ENCODE measurements at places on chromosomes 2 and 18. TPM values are rescaled to one million over a fixed set of nuclear protein-coding genes. Genes with fewer than 3 reads are reported as not detected.

Gene RBKS
- total RNA-seq: 8.9 TPM

- peak; percentile 96 for DNase-seq
These were observed 35.0 kb upstream of the PTMA start for GRCh38 chr2:231673348-231673770.

- DNase-seq: no peak
These were observed 215.1 kb downstream of the ZNF385B start for GRCh38 chr2:179646173-179646769.

GRCh38 chr18:46915800-46916550, 1.3 kb downstream of the PIAS2 start:
- DNase-seq: no peak

- peak; percentile 39 for DNase-seq
These were observed 39.9 kb downstream of the REEP1 start for GRCh38 chr2:86297382-86298147.

- no peak for DNase-seq
These were observed 901.9 kb upstream of the ZEB2 start for GRCh38 chr2:145421841-145422240.

Gene GALNT14
- 0.15 TPM for total RNA-seq

Gene DNAJC27
- total RNA-seq: 3.9 TPM

Gene ACADL
- total RNA-seq: 0.12 TPM

Gene CIB4
- not detected for total RNA-seq

GRCh38 chr2:119111115-119111975, 47.2 kb downstream of the C1QL2 start:
- no peak for DNase-seq

GRCh38 chr2:84132370-84132769, 326.7 kb downstream of the SUCLG1 start:
- no peak for DNase-seq

DNA sequence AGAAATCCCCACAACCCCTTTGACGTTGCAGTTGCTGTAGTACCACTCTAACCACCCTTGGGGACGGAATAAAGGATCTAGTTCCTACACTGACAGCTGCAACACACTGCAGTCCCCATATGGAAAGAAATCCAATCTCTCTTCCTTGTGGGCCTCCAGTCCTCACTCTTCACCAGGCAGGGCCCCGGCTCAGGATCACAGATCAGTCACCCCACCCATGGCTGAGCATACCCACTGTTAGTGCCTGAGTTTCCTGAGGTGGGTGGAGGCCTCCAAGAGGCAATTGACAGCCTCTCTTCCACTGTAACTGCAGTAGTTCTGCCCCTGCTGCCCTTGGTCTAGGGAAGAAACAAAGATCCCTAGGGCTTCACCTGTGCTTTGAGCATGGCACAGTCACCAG, 670.0 kb upstream of the CDH2 start:
- no peak for DNase-seq

Gene RFTN2
- 2.2 TPM for total RNA-seq

GRCh38 chr18:26556573-26556972, 8.2 kb upstream of the KCTD1 start:
- DNase-seq: no peak

DNA sequence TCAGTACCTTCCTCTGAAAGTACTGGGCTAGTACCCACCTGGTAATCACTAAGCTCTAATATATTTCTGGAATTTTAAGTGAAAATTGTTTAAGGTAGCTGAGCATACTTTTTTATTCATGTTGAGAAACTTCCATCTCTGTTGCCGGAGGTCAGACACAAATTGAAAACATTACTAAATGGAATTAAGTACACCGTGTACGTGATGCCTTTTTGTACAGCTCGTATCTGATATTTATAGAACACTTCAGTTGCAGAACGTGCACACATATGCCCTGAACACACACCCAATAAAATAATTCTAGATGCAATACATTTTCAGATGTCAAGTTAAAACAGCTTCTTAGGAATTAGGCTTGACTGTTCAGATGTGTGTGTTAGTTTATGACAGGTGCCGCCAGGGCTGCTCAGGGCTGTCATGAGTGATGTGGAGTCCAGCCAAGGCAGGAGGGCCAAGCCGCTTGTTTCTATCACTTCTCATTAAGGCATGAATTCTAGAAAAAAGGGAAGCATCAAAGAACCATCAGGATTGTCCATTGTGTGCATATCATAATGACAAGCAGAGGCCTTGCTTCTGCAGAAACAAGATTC, 80.9 kb upstream of the FOSL2 start:
- no peak for DNase-seq

Gene COL6A3
- 28.4 TPM for total RNA-seq

DNA sequence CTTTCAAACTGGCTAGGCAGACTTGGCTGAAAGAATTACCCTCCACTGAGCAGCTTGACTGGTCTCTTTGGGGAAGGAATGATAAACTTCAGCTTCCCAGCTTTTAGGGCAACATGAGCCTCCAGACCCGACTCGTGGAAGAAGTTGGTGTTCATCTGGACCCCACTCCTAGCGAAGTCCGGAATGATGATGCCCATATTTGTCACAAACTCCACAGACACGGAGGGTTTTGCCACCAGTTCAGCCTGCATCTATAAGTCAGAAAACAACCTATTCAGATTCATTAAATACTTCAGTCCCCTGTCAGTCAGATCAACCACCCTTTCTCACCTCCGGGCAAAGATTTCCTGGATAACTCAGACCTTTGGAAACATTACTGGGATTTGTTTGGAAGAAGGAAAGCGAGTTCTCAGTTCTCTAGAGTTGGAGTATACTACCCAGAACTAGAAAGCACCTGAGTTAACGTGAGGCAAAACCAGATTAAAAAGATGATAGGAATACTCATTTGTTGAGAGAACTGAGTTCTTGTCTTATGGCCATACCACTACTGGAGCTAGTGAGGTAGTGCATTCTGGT, 21.0 kb downstream of the APOB start:
- no peak for DNase-seq

Gene CDKL4
- 0.64 TPM for total RNA-seq

- DNase-seq: no peak
These were observed 273.2 kb upstream of the PARD3B start for GRCh38 chr2:204272089-204272488.

Gene KCMF1
- 118 TPM for total RNA-seq

DNA sequence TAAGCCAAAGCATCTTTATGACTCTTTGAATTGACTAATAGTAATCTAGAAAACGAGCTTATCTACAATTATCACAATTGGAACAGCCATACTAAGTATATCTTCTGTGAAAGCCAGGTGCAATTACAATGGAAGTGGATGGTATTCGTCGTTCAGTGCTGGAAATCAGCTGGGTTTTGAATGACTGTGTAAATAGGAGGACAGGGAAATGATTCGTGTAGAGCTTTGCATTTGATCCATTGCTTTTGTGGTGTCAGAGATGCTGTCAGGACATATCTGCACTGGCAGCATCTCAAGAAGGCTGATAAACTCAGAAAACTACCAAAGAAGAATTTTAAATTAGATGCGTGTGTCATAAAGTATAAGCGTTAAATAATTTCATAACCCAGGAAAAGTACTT, 187.1 kb downstream of the ZNF407 start:
- no peak for DNase-seq

Gene CXCR2
- 0.35 TPM for total RNA-seq

- DNase-seq: no peak
These were observed 2156.1 kb upstream of the CELF4 start for GRCh38 chr18:39721712-39722111.

Gene KIDINS220
- 51.0 TPM for total RNA-seq

GRCh38 chr2:118223511-118223991, 135.3 kb downstream of the INSIG2 start:
- no peak for DNase-seq

- no peak for DNase-seq
These were observed 23.3 kb downstream of the RAB31 start for GRCh38 chr18:9731380-9731779.

DNA sequence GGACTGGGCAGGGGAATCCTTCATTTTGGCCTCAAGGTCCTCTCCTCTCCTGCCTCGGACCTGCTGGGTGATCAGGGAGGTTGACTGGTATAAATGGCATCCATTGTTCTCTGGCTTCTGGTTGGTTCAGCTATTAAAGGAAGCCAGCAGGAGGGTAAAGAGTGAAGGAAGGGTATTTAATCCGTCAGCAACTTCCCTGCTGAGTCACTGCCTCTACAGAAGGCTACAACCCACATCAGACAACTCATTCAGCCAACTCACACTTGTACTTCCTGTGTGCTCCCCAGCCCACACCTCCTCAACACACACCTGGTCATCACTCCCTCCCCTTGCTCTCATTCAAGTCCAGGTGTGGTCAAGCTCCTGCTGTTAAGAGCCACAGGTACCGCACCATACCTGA, 68.3 kb upstream of the MRPS9 start:
- DNase-seq: no peak

DNA sequence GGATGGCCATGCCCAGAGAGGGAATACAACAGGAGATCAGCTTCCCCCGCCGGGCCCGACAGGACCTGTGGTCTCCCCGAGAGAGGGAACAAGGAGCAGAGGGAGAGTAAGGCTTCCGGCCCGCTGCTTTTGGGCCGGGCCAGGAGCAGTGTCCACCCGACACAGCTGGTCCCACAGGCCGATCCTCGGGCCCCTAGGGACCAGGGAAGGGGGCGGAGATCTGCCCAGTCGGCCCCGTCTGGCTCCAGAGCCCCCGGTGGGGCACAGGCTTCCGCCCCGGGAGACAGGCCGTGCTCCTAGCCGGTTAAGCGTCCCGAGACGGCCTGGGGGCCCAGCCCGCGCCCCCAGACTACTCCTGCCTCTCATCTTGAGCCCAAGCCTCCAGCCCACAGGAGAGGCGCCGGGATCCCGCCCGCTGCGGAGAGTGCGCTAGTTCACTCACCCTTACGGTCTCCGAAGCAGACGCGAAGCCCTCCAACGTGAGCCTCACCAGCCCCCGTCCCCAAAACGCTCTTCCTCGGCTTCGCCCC, at the start of gene MCFD2:
Gene MCFD2, minus strand, starts transcription at position 526 of the 530 bp plus-strand sequence. CDS start 6,635 bp downstream, outside the sequence.
- DNase-seq: peak; percentile 43

GRCh38 chr2:134245340-134245984, 8.4 kb upstream of the MGAT5 start:
- DNase-seq: peak; percentile 89

- DNase-seq: no peak
These were observed 136.1 kb downstream of the EXOC6B start for GRCh38 chr2:72689579-72690195.

Gene NCKAP1
- total RNA-seq: 133 TPM

Gene CACNB4
- total RNA-seq: 1.0 TPM

- DNase-seq: no peak
These were observed 127.8 kb downstream of the TRIM43 start for GRCh38 chr2:95719473-95720060.

Gene CERKL
- total RNA-seq: 0.24 TPM

DNA sequence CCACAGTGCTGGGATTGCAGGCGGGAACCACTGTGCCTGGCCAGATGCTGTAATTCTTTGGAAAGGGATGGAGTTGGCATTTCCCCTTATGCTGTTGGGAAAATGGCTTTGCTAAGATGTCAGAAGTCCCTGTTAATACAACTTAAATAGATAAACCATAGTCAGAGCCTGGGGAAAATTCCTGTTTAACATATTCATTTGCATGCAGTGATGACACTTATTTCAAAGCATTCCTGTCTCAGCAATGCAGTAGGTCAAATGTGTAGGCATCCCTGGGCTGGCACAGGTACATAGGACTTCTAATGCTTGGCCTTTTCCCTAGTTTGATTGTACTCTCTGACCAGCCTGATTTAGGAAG, 38.6 kb downstream of the RAMP1 start:
- no peak for DNase-seq

- DNase-seq: no peak
These were observed 67.3 kb upstream of the SALL3 start for GRCh38 chr18:78912336-78912735.

DNA sequence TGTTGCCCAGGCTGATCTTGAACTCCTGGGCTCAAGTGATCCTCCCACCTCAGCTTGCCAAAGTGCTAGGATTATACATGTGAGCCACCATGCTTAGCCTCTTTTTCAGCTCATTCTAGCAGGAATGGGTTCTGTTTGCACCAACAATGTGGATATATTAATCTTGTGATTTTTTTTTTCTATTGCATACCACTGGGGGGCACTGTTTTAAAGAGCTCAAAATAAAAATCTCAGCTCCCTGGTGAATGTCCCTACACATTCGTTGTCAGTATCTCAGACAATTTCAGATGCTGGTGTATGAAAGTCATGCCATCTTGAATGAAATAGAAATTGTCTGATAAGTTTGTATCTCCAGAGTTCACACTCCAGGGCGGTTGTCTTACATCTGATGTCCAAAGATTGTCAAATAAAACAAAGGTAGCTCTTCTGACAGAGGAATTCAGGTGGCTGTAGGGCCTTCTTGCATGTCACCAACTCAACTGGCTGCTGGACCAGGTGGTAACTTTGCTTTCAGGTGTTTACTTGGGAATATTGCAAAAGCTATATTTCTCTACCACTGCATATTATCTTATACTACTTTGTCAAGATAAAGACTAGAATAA, 3.1 kb upstream of the MATN3 start:
- no peak for DNase-seq

GRCh38 chr2:86068136-86068588, 37.5 kb downstream of the POLR1A start:
- DNase-seq: no peak

Gene COX7A2L
- 131 TPM for total RNA-seq

Gene LAMA3
- total RNA-seq: 31.9 TPM

DNA sequence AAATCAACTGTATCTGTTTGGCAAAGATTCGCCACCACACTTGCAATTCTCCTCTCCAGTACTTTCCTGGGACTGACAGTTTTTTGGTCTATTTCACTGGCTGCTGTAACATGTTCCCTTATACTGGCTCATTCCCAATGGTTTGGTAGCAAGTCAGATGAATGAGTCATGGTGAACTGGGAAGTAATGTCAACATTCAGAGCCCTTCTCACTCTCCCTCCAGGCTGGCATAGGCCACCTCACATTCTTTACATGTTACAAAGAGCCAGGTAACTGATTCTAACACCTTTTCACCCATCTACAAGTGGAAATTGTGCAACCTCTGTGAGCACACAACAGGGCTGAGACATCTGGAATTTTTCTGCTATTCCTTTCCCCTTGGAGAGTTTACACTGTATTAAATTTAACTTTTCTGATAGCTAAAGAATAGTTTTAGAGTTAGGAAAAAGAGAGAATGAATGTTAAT, 111.3 kb upstream of the TLK1 start:
- peak; percentile 17 for DNase-seq

DNA sequence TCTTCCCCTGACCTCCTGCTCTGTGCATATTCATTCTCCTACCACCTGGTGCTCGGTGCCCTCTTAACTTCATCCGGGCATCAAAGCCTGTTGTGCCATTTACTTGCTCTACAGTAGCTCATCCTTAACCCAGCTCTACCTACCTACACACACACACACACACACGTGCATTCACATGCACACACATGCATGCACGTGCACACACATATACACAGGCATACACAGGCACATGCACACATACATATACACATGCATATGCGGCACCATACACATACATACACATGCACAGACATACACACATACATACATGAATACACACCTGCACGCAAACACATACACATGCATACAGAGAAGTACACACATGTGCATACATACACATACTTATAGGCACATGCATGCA, 14.5 kb downstream of the MAL start:
- no peak for DNase-seq
